CD4-positive, alpha-beta T cell treated with Interleukin-12 subunit alpha and Interleukin-12 subunit beta, for 1 hour (primary cell): ENCODE measurements at places on chromosomes 6 and 20.

DNA sequence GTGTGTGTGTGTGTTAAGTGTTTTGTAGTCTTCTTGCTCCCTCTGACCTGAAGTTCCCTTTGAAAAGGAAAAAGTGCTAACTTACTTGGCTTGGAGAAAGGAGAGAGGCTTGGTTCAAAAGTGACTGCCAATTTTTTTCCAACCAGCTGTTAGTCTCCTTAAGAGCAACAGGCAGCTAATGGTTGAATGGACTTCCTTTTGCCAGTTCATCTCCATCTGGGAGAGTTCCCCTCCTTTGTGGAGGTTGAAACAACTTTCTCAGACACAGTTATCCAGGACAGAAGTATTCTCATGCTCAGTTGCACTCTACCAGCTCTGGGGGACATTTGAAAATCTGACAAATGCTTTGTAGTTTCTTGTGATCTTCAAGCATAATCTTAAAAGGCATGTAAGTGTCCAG is 4.5 kb downstream of the RIPOR2 start:
- no peak for DNase-seq

DNA sequence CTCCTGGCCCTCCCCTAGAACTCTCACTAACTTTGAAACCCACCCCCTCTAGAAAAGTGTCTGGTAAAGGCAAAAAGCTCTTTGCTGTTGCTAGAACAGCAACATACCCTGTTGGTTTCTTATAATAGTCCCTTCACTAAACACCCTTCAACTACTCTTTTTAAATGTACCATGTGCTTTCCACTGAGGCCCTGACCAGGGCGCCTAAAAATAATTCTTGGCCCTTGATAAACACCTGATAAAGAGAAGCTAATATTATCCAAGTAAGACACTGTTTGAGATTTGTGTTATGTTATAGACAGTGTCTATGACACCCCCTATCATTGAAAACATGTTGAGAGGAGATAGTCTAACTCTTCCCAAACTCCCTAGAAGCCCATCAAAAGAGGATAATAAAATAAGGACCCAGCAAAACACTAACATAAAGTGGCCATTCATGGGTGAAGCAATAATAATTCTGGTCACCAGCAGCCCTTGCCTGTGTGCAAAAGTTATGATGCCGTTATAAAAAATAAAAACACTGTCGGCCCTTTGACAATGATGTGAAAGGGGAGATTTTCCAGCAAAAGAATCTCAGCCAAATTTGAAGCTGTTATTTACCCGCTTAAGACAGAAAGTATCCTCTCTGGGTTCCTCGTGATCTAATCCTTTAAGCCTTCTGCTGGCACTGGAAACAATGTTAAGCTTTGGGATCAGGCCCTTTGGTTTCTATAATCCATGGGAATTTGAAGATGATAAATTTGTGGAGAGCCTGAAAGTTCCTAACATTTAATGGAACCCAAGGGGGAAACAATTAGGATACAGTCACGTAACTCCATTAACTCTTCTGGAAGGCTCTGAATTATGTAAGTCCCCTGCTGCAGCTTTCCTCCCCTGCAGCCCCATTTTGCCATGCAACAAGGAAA is 122.6 kb upstream of the PLCB4 start:
- no peak for DNase-seq

DNA sequence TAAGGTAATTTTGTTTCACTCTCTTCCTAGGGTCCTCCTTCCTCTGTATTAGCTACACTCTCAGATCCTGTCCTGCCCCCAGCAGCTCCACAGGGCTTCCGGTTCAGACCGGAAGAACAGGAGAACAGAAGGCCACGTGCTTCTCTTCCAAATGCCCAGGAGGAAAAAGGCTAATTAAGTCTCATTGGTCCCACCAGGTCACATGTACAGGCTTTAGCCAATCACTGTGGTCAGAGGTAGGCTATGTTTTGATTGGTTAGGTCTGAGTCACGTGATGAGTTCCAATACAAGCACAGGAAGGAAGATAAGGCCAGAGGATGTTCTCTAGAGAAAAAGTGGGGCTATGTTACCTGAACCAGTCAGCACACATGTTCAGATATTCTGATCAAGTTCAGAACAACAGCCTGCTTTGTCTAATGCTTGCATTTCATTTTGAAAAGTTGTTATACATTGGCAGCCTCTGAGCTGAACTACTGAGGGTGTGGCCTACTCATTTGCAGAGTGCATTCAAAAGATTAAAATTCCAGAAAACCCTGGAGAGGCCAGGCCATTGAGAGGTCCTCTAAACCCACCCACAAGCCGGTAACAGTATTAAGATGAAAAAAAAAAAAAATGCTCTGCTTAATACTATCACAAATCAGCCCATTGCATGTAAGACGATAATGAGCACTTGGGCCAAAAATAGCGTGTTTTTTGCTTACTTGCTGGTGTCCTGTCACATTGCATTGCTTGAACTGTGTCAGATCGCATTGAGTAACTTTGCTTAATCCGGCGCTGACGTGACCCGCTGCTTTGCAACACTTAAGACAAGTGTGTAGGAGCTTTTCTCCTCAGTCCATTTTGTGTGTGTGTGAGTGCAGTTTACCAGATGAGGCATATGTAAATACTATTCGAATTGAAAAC is 170.3 kb downstream of the TSHZ2 start:
- DNase-seq = peak; percentile 0

DNA sequence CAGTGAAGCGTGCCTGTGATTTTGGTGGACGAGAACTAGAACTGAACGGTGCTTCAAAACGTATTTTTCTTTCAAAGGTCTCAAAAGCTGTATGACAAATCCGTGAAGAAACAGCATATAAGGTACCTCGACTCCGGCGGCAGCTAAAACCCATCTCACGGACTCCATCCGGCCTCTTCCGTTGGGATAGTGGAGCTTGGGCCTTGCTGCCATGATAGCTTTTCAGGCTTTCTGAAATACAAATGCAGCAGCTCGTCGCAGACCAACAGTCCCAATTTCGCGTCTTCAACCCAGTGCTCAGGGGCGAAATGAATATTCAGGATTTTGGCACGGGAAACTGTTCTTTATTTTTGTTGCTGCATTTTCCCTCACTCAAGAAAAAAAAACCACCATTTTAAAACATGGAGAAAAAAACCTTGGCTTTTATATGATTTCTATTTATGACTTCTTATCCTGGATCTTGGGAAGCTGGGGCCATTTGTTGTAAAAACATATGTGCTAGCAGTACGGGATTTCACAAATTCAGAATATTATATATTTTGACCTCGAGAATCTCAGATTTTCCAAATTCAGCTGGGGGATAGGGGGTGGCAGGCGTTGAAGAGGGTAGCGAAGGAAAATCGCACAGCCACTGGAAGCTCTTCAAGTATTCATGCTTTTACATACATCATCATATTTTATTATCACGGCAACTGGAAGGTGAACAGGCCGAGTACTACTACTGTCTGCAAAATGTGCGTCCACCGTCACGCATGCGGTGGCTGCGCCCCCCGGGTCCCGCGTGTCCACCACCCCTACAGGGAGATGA is 849 bp downstream of the GSTA4 start:
- no peak for DNase-seq

GRCh38 chr6:28927846-28928245 is 4.1 kb upstream of the TRIM27 start:
- no peak for DNase-seq

DNA sequence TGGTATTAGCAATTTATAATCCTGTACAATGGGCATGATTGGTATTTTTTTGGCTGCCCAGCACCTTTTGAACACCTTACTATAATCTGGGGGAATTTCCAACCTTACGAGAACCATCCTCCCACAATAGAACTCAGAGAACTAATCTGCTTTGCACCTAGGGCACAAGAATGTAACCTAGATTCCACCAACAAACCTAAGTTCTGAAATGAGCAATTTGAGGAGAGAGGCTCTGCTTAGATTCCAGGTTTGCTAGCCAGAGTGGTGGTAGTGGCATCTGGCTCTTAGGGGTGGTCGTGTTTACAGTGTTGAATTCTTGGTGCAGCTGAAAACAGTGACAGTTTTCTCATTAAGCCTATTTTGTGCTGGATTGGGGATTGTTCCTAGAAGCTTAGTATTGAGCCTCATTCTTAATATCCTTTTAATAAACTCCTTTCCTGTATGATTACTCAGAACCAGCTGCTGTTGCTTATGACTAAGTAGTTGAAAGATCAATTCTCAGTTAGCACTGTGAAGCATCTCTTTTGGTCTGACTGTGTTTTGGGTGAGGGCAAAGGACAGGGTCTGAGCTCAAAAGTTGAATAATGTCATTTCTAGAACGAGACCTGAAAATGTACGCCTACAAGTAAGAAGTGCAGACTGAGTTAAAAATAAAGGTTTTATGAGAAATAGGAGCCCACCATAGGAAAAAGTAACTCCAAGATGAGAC is 385.6 kb downstream of the CDKAL1 start:
- no peak for DNase-seq
